ENCODE measurements at places on chromosomes 4 and X.

DNA sequence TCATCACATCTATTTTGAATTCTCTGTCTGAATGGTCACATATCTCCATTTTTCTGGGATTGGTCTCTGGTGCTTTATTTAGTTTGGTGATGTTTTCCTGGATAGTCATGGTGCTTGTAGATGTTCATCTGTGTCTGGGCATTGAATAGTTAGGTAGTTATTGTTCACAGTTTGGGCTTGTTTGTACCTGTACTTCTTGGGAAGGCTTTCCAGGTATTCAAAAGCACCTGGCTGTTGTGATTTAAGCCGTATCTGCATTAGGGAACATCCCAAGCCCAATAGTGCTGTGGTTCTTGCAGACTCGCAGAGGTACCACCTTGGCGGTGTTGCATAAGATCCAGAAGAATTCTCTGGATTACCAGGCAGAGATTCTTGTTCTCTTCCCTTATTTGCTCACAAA, 44.6 kb downstream of the COL4A5 start:
- no peak for DNase-seq

- DNase-seq: no peak
Measured at GRCh38 chrX:110755611-110756010, 40.0 kb downstream of the CHRDL1 start.

DNA sequence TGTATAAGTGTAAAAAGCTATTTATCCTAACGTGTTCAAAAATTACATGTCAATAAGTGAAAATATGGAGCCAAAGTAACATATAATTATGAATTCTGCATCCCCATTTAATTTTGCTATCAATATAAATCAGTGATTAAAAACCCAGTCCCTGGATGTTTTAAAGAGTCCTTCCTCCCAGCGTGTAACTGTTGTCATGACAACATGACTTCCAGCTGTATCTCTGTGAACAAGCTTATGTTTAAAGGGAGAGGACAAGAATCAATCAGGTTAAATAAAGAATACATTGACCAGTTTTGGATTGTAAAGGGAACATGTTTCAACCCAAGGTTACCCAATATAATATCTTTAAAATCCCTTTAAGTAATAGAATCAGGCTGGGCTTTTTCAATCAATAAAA, 219.7 kb downstream of the NSUN7 start:
- DNase-seq: no peak

- DNase-seq: no peak
Measured at GRCh38 chr4:39548425-39549067, 21.3 kb upstream of the UGDH start.

DNA sequence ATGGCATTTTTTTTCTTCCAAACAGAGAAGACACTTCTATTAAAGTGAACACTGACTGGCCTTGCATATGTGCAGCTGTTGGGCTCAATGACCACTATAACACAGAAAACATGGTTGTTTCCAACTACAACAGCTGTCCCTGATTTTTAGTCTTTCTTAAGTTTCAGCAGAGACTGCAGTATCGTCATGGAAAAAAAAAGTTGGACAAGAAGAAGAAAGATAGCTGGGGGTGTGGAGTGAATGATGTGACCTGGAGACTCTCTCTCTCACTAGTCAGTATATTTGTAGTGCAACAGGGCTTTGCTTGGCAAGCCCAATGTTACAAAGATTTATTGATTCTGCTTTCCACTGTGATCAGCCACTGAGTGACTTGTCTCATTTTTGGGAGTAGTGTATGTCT, 29.5 kb upstream of the C4orf54 start:
- no peak for DNase-seq

- DNase-seq: peak; percentile 31
Measured at GRCh38 chr4:130850019-130850524, 1754.1 kb downstream of the C4orf33 start.

- DNase-seq: no peak
Measured at GRCh38 chrX:25007059-25008053, 8.4 kb downstream of the ARX start.
